ENCODE measurements at places on chromosomes 5 and 9. TPM values are rescaled to one million over a fixed set of nuclear protein-coding genes. Genes with fewer than 3 reads are reported as not detected.

IFNA13 gene
- not detected for total RNA-seq

DNA sequence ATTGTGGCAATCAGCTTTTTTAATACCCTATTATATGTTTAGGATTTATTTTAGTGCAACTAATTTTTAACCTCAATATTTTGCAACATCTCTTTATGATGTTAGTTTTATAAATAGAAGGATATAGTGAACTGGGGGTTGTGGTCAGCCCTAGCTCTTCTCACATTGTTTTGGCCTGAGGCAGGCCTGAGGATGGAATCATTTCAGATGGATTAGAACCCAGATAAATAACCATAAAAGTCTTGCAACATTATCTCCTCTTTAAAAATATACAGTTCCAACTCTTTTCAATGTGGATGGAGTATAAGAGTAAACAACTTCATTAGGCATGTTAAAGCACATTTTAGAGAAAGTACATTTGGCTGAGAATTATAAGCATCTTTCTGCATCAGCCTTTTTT, 522.7 kb downstream of the NR2F1-AS1 start:
- no peak for DNase-seq

- DNase-seq: no peak
These were observed 234.5 kb downstream of the PAPPA start for GRCh38 chr9:116387934-116388698.

DNA sequence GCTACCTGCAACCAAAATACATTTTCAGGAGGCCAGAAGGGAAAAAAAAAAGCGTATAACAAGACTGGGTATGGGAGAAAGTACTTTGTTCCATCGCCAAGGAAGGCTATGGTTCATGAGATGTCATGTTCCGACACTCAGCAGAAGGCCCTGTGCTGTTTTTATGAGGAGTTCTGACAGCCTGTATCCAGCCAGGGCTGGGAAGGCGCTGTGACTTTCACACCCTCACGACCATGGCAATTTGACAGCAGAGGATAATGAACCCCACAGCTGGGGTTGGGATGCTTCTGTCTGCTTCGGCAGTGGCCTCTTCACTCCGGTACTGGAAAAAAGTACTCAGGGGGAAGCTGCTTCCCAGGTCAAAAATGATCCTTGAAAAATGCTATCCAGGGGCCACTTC, 154.4 kb downstream of the PRELID2 start:
- DNase-seq: no peak

DNA sequence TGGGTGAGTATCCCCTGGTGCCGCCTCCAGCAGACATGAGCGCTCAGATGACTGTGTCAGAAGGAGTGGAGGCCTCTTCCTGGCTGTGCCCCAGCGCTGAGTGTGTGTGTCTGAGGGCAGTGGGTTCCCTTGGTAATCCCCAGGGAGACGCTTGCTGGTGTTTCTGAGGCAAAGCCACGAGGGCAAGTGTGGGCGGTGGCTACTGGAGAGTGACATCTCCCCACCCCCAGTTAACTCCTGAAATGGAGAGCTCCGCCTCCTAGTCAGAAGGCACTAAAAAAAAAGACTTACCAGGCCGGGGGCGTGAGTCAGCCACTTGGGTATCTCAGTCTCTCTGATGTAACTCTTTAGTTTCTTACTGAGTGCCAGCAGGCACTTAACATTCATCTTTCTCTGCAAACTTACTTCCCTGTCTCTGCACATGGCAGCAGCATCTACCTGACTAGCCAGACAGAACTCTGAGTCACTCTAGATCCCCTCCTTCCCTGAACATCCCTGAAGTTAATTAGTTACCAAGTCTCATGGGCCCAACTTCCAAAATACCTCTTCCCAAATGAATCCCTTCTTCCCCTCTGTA, 19.3 kb downstream of the ORM2 start:
- DNase-seq: peak; percentile 14

DNA sequence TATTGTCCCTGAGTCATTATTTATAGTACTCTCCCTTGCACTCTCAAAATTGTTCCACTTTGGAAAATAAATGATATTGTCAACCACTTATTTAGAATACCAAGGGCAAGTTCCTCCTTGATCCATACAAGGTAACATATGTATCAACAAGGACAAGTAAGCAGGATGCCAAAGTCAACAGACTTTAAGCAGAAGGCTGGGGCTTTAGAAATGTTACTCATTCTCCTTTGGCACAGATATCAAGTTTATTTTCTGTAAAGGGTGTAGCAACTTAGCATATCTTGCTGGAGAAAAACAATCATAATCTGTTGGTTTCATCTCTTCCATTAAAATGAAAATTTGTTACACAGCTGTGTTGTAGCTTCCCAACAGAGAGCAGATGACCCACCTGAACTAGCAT, 248.7 kb upstream of the SLC30A5 start:
- no peak for DNase-seq

CER1 gene
- 0.74 TPM for total RNA-seq

DNA sequence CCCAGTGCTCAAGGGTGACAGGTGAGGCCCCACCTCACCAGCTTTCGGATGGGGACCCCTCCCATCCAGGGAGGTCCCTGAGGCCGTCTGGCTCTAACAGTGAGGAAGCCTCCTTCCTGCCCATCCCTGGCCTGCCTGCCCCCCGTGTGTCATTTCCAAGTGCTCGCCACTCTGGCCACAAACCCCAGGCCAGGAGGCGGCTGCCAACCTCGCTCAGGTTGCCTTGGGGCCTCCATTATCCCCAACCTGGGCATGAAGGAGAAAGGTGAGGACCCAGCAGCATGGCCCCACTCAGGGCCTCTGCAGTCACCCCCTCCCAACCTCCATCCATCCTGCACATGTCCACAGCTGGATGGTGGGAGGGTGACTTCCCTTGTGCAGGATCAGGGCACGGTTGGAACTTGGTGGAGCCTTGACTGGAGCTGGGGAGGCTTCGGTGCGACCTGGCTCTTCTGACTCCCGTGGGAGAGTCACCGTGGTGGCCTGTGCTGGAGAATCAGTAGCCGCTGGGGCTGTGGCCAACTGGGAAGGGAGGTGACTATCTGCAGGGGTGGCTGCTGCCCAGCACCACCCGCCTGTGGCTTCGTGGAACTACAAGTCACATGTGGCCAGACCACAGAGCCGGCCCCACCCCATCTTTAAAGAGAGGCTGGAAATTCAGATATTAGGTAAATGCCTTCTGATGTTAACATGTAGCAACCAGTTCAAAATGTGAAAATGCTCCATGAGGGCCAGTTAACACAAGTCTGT, 37.5 kb upstream of the GFPT2 start:
- DNase-seq: no peak

GRCh38 chr5:115469904-115470516, 74.6 kb downstream of the FEM1C start:
- DNase-seq: no peak

MSMP gene
- 0.53 TPM for total RNA-seq

- DNase-seq: no peak
These were observed 33.8 kb downstream of the DAB2IP start for GRCh38 chr9:121685146-121685794.

GRCh38 chr5:91162534-91163381, 220.4 kb downstream of the ARRDC3 start:
- DNase-seq: peak; percentile 82

MELK gene
- 18.9 TPM for total RNA-seq

F2RL2 gene
- total RNA-seq: 2.1 TPM

IFNB1 gene
- total RNA-seq: not detected

- no peak for DNase-seq
These were observed 89.9 kb upstream of the GLIS3 start for GRCh38 chr9:4389755-4390154.
